ENCODE measurements at places on chromosomes 4 and X.

DNA sequence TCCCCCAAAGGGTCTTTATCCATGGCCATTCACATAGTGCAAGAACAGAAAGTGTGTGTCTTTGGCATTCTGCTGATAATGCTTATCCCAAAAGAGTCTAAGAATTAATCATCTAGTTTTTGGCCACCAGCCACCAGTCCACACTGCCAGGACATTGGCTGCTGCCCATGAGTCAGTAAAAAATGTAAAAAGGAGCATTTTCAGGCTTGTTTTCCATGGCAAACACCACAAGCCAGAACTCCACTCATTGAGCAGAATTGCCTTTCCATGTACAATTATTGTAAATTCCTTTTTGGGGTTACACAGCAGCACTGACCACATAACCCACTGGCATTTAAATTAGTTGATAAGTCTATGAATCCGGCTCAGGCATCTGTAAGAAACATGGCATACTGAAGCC is 89.2 kb upstream of the PRDX4 start:
- no peak for DNase-seq

GRCh38 chr4:145935253-145936141 is 3.1 kb downstream of the ZNF827 start:
- DNase-seq, result no peak

GRCh38 chrX:45711231-45711630 is 510.6 kb upstream of the DIPK2B start:
- no peak for DNase-seq

DNA sequence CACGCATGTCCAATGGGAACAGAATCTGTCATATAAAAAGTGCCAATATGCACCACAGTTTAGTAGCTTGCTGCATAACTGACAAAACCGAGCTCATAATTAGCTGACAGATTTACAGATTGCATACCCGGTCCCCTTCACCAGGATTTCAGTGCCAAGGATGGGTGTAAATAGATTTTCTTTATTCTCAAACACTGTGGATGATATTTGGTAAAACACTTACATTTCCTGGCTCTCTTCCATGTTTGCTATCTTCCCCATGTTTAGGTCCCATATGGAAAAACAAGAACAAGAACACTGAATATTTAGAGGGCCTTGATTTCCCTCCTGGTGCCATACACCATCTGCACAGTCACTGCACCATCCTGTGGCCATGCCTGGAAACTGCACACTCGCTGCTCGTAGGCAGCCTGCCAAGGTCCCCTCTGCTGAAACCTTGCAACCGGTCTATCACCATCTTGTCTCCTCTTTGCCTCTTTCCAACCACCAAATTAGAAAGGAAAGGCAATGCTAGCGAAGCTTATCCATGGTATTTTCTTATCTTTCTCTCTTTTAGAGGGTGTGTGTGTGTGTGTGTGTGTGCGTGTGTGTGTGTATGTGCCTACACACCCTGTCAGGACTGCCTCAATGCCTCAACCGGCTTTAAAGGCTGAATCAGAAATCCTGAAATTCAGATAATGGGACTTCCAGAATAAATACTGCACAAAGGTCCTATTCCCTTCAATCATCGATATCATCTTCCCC is 124.2 kb upstream of the MBNL3 start:
- DNase-seq, result peak; percentile 10

- no peak for DNase-seq
Observed at GRCh38 chr4:84146300-84146959, 352.7 kb downstream of the NKX6-1 start.

DNA sequence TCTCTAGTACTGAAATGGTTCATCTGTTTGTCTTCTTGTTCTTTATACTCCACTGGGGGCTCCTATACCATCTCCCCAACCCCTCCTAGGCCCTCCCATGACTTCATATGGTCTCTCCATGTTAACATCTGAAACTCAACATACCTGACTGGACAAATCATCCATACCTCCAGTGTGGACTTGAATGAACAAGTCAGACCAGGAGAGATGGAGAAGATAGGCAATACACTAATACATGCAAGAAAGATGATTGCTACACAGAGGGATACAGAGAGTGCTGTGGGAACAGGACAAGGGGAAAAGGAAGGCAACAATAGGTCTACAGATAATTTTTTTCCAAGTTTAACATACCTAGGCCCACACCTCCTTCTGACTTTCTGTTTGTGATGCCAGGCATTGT is 175.1 kb downstream of the FHIP1A start:
- no peak for DNase-seq

- DNase-seq, result no peak
Observed at GRCh38 chr4:120557372-120557771, 365.2 kb downstream of the PRDM5 start.

DNA sequence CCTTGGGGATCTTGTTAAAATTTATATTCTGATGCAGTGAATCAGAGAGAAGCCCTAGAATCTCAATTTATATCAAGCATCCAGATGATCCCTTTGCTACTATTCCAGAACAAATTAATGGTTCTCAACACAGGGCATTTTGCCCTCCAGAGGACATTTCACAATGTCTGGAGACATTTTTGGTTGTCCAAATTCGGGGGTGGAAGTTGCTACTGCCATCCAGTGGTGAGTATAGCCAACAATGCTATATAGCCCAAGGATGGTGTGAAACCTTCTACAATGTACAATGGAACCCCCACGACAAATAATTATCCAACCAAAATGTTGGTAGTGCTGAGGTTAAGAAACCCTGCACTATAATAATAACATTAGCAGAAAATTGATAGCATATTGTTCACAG is 2440.0 kb downstream of the PCDH7 start:
- DNase-seq, result no peak

DNA sequence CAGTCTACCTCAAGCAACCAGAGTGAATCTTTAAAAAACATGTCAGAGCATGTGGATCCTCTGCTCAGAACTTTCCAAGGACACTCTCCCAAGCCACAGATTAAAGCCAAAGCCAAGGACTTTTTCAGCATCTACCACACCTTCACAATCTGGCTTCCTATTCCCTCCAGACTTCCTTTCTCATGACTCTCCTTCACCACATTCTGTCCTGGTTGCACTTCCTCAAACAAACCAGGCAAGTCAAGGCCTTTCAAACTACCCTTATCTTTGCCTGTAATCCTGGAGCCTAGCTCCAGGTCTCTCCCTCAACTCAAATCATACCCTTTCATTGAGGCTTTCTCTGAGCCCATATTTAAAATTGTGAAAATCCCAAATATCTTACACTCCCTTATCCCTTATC is 191.6 kb upstream of the GALNTL6 start:
- DNase-seq, result no peak

- no peak for DNase-seq
Observed at GRCh38 chr4:148787831-148788477, 345.7 kb upstream of the NR3C2 start.

- no peak for DNase-seq
Observed at GRCh38 chr4:94428884-94429283, 22.9 kb upstream of the PDLIM5 start.

GRCh38 chrX:139932901-139933796 is at the start of gene ATP11C:
Gene ATP11C (minus strand): TSS chrX:139933053. CDS start chrX:139932042, 1,011 bp downstream.
- peak; percentile 70 for DNase-seq

All from activated T-helper 1 cell treated with Interleukin-2 at 50 U/mL for 16 hours (primary cell).